ENCODE measurements at places on chromosomes 6 and 20.

GRCh38 chr20:57761413-57761734 lies 51.6 kb upstream of the PMEPA1 start:
- no peak for DNase-seq

DNA sequence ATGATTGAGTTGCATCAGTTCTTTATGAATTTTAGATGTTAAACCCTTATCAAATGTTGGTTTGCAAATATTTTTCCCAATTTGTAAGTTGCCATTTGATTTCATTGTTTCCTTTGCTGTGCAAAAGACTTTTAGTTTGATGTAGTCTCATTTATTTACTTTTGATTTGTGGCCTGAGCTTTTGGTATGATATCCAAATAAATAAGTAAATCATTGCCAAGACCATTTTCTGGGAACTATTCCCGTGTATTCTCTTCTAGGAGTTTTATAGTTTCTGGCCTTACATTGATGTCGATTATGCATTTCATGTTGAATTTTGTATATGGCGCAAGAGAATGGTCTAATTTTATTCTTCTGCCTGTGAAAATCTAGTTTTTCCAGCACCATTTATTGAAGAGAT lies 13.4 kb downstream of the AIG1 start:
- DNase-seq, result no peak

DNA sequence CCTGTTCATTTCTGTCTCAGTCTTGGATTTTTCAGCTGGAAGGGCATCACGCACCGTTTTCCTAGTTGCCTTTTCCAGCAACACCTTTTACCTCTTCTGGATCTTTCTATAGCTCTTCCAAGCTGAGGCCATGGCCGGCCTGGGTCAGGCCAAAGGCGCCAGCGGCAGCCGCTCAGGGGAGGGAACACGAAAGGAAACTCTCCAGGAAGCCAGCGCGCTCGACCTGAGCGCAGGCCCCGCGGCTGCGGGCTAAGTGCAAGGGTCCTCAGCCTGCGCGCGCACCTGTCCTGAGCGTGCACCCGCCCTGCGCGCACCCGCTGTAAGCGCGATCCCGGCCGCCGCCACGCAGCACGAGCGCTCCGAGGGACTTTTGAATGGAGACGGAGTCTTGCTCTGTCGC lies 43.8 kb upstream of the TMEM181 start:
- DNase-seq, result no peak

DNA sequence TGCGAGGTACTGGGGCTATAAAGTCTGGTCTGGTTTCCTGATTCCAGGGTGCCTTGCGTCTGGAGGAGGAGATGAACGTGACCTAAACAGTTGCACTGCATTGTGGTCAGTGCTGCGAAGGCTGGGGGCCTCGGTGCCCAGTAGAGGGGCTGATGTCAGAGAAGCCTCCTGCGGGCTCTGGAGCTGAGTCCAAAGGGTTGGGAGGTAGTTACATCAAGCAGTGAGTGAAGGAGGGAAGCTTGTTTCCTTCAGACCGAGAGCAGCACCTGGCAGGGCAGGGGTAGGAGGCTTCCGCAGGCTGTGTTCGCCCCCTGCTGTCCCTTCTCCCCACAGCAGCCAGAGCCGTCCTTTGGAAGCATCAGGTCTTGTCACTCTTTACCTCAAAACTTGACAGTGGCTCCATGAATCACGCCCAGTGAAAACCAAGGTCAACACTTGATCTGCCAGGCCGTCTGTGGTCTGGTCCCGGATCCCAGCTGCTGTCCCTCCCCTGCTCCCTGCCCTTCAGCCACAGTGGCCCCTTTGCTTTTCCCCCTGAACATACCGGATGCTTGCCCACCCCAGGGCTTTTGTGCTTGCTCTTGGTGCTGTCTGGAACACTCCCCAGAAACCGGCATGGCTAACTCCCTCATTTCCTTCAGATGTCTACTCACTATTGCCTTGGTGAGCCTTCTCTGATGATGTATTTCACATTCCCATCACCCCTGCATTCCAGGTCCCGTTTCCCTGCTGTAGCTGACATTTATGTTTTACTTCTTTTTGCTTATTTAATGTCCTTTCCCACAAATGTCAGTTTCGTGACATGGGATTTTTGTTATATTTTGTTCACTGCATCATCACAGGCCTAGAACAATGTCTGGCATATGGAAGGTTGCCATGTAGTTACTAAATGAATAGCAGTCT lies 7.0 kb downstream of the DYNLRB1 start:
- peak; percentile 17 for DNase-seq

DNA sequence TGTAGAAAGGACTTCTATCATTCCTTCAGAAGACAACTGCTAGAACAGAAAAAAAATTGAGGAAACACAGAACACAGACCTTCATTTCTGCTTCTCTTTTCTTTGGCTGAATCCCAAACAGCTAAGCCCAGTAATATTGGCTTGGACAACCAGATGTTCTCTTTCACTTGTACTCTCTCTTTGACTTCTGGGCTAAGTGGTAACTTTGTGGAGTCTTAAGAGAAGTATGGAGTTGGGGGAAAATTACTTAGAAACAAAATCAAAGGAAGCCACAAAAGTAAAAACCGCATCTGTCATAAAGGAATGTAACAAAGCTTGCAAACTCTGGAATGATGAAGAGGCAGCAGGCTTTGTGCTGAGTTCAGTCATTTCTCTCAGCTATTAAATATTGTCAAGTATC lies 587.5 kb downstream of the CBLN4 start:
- no peak for DNase-seq

DNA sequence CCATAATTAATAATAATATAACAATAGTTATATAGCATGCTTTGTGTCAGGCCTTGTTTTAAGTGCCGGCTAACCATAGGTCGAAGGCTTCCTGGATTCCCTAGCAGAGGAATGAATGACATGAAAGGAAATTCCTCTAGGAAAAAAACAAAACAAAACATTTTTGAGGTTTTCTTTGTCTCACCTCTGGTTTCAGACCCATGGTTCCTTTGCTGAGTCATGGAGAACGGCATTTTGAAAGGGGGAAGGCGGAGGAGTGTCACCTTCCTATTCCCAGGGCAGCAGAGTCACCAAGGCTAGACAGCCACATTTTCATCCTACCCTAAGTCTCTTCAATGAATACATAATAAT lies 25.3 kb upstream of the CCND3 start:
- DNase-seq, result no peak

GRCh38 chr20:37411408-37412219 lies 65.7 kb downstream of the SRC start:
- peak; percentile 80 for DNase-seq

DNA sequence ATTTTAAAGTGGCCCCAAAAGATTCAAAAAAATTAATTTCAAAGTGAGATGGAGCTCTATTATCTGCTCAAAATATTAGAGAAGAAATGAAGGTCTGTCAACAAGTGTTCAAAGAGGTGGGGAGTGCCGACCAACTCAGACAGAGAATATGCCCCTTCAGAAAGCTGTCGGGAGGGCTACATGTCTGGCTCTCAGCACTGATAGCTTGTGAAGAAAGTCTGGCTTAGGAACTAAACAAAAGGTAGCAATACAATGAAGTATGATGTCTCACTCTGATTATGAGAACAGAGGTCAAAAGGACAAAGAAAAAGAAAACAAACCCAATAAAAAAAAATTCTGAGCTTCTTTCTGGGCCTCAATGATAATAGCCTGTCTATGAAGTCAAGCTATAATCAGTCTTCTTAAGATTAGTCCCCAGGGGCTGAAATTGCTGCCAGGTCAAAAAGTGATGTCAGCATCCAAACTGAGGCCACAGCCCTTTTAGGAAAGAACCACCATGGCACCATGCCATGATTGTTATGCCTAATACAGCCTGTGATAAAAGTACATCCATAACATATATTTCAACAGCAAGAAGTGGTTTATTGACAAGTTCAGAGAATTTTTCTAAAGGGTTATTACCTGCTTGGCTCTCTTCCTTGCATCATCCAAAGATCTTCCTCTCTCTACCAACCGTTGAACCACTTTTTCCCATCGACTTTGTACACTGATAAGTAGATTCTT lies 150.9 kb downstream of the DST start:
- no peak for DNase-seq

GRCh38 chr6:156767603-156768467 lies 9.3 kb upstream of the ARID1B start:
- DNase-seq, result no peak

DNA sequence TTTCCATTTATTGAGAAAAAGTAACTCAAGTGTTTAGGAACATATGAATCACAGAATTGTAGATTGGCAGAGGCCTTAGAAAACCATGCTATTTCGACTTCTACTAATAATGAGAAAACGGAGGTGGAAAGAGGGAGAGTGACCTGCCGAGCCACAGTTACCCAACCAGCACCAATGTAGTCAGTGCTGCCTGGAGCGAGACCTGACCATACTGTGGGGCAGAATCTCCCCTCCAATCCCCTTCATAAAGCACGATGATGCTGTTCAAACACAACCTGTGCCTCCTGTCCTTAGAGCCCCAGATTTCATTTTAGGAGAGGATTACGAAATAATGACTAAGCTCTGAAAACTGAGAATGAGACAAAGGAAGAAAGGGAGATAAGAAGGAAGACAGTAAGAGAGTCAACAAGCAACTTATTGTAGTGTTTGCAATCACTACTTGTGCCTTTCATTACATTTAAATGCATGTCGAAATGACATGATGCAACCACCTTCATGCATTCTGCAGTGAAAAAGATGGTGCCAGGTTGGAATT lies 70.6 kb downstream of the ATXN1 start:
- DNase-seq, result no peak

DNA sequence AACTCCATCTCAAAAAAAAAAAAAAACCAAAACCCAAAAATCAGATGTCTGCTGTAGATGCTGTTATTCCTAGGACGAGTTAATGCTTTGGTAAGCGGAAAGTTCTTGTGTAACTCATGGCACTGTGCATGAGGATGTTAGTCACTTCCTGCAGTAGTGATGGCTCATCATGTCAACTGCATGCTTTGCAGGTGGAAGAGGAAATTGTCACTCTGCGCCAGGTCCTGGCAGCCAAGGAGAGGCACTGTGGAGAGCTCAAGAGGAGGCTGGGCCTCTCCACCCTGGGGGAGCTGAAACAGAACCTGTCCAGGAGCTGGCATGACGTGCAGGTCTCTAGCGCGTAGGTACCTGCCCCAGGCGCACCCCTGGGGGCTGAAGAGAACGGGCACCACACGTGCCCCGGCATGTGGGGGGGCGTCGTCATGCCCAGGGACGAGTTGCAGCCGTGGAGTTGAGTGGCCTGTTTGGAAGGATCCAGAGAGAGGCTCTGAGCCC lies 8.5 kb downstream of the TPD52L2 start:
- no peak for DNase-seq

GRCh38 chr6:147695819-147696218 lies 187.3 kb downstream of the SAMD5 start:
- no peak for DNase-seq

DNA sequence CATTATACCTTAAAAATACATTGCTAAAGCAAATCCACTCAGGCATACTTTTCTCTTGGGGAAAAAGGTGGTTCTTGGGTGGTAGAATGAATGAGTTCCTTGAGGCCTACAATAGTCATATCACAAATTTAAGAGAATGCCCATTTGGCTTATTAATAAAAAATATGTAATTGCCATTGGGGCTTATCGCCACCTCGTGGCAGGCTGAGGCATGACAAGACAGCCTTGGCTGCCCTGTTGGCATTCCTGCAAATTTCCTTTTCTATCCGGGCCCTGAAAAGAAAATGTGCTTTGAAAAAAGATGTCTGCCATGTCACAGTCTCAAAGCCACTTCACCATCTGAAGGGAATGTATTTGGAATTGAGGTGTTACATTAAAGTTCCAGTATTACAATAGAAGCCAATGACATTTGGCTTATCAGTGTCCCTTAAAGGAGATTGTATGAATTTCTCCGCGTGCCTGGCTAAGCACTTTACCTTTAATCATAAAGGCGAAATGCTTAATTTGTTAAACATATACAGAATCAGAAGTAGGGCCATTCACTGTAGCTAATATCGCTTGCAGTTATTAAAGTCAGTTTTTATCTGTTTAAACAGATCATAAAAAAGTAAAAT lies 188.3 kb upstream of the ZFP64 start:
- DNase-seq, result peak; percentile 26

DNA sequence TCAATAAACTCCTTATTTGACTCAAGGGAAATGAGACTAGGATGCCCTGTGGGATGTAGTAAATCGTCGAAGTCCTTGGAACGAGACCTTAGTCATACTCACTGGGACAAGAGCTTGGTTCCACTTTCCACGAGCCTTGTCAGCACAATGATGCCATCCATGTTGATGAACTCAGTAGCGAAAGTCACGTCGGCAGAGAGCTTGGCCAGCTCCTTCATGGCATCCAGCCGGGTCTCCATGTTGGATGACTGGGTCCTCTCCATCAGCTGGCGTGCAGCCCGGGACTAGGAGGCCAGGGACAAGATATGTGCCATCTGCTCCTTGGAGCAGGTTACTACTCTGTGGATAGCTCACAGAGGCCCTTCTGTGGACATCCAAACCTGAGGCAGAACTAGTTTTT lies 17.5 kb downstream of the ELMO2 start:
- no peak for DNase-seq

GRCh38 chr6:36984581-36985416 lies 1.2 kb downstream of the MTCH1 start:
- peak; percentile 53 for DNase-seq

GRCh38 chr6:16783509-16783908 lies 22.2 kb upstream of the ATXN1 start:
- no peak for DNase-seq

DNA sequence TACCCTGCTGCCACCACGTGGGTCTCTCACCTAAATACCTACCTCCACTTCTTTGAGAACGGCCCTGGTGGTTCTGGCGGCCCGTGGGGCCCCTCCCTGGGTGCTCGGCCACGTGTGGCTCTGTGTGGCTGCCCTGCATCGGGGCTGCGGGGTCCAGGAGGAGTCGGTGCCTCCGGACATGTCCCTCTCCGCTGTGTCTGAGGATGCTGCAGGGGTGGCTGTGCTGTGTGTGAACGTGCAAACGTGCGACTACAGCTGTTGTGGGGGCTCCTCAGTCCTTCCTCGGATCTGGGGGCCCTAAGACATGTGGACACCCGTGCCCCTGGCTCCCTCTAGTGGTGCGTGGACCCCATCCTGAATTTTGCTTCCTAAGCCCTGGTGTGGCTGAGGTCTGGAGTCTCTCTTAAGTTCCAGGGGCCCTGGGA lies 691.8 kb downstream of the QKI start:
- DNase-seq, result no peak

DNA sequence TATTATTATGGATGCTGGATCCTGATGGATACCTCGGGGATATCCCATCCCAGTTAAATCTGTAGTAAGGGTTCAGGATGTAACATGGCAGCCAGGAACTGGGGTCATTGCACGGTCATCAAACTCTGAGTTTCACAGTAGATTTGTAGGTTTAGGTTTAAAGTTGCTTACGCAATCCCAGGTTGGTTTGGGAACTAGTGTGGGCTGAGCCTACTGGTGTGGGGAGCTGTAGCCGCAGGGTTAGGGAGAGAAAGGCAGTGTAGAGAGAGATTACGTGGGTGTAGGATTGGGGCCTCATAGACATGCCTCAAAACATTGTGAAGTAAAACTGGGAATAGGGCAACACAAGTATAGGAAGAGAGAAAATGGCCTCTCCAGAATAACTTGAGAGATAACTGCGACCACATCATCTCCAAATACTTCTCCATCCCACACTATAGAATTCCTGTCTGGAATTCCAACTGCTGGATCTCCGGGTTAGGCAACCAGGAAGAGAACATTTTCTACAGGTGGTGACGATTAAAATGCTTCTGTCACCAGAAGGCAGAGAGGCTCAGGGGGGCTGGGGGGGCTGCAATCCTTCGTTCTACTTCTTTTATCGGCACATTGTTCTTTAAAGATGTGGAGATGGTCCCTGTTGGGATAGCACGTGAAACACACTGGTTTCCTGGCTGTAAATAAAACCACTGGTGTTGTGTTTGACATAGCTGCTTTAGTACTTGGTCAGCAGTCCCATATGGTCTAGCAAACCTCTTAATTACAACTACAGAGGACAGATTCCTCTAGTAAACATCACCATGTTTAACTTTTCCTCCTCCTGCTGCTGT lies 44.9 kb upstream of the TMEM170B start:
- no peak for DNase-seq

- DNase-seq, result no peak
These were observed 44.7 kb downstream of the MCUR1 start for GRCh38 chr6:13769655-13770053.

Measured in brain (organoid and tissue), 16 donors.